NCI-H526 treated with DMSO at 0.1 percent for 48 hours (cell line): ENCODE measurements at places on chromosomes 5 and 9.

DNA sequence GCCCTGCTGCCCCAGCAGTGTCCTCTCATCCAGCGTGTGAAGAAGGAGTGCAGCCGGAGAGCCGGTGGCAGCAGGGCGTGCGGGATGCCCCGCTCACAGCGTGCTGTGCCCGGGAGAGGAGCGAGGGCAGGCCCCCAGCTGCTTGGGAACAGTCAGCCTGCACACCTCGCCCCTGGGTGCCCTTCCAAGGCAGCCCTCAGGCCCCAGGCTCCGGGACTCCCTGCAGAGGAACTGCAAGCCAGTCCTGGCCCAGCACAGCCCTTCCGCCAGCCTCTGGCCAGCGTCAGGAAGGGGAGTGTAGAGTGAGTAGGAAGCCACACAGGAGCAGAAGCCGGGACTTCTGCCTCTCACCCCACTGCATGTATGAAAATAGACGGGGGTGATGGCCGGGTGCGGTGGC, 43.5 kb downstream of the ADAMTS2 start:
- DNase-seq = no peak

- DNase-seq = no peak
These were observed 218.6 kb downstream of the MAN2A1 start for GRCh38 chr5:109908366-109908765.

DNA sequence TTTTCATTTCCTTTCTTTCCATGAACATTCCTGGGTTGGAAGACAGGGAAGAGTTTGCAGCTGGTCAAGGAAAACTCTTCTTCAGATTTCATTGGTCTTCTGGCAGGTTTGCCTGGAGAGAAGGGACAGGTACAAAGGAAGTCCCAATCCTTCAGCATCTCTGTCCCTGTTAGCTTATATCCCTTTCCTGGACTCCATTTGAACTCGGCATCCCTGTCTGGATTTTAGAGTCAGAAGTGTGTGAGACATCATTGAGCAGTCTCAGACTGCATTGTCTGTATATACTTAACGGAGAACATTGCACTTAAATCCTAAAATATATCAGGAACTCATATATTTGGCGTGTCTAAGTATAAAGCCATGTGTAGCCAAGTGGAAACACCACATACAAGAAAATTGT, 54.9 kb downstream of the ADGRV1 start:
- DNase-seq = no peak

DNA sequence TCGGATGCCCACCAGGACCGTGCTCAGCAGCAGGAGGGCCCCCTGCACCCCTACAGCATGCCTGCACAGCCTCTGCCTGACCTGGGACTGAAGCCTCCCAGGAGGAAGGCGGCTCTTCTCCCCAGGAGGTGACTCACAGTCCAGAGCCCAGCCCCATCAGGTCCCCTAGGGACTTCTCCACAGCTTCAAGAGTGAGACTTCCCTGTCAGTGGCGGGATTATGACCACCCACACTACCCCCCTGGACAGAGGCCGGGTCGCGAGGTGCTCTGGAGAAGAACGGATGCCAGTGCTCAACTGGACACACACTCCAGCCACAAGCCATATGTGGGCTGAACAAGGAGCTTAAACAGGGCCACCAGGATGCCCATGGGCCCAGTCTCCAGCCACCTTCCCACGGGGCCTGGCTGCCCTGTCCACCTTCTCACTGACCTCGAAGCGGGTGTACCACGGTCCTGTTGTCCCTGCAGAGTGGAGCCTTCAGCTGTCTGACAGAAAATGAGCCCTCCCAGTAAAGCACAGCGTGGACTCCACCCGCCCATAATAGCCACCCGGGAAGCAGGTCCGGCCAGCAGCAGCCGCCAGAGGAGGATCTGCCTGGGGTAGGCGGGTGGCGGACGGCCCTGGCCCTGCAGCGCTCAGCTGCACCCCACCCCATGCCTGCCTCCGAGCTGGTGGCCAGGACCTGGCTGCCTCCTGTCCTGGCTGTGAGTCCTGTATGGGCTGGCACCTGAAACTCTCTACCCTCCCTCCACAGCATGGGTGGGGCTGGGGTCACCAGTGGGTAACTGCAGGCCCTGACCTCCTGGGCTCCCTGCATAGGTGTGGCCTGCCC, 54.7 kb downstream of the SEMA4D start:
- DNase-seq = no peak

GRCh38 chr5:100852988-100853449, 50.1 kb downstream of the ST8SIA4 start:
- no peak for DNase-seq

- DNase-seq = no peak
These were observed 9.1 kb downstream of the EFNA5 start for GRCh38 chr5:107661650-107662044.

DNA sequence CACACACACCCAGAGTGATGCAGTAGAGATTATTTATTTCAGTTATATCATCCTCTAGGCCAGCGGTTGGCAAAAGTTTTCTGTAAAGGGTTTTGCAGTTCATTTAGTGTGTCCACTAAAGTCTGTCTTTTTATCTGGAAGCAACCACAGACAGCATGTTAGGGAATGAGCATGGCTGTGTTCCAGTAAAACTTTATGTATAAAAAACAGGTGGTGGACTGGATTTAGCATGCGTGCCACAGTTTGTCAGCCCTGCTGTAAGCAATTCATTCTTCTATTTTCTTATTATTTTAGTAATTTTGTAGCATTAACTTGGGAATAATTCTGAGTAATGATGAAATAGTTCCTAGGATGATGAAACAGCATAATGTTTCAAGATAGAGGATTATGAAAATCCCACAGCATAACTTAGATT, 51.7 kb downstream of the CCNH start:
- no peak for DNase-seq
